Stimulated activated naive CD4-positive, alpha-beta T cell treated with Interleukin-2 at 50 U/mL for 16 hours (primary cell): ENCODE measurements at places on chromosomes 7 and 10.

DNA sequence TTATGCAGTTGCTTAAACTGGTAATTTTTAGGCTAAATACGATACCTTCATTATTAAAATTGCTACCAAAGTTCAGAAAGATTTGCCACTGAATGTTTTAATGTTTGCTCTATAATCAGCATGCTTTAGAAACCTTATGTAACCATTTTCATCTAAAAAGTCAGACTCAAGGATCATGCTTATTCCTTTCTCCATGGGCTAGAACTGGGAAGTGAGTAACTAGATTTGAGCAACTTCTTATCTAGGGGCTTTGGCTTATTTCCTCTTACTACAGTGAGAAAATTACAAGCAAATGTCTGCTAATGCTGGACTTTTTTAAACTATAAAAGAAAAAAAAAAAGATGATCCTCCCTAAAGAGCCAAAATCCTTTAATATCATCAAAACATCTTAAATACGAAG lies 215.9 kb downstream of the CRPPA start:
- DNase-seq, result no peak

- no peak for DNase-seq
Observed at GRCh38 chr7:139079861-139080260, 29.7 kb downstream of the ZC3HAV1 start.

DNA sequence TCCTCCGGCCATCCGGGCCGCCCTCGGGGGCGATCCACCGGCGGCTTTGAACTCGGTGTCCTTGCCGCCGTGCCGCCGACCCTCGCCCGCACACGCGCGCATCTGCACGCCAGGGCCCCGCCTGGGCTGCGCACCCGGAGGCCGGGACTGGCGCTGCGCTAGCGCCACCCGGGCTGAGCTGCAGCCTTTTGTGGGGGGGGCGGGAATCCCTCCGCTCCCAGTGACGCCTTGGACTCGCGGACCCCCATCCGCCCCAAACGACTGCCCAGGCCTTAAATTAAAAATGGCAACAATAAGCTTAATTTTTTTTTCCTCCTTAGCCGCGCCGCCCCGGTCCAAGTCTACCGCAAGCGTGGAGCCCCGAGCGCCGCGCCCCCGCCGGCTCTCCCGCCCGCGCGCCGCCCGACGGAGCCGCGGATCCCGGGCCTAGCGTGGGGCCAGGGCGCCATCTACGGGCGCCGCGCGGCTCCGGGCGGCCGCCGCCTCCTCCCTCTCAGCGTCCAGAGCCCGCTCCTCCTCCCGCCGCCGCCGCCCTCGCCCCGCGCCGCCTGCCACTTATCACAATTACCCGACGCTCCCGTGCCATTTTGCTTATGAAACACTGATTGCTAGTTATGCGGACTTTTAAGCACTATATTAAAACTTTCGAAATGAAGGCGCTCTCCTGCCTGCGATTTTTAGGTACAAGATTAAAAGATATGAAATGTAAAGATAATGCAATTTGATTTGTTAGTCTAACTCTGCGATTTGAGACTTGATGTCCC lies 7.5 kb upstream of the EBF3 start:
- DNase-seq, result no peak

DNA sequence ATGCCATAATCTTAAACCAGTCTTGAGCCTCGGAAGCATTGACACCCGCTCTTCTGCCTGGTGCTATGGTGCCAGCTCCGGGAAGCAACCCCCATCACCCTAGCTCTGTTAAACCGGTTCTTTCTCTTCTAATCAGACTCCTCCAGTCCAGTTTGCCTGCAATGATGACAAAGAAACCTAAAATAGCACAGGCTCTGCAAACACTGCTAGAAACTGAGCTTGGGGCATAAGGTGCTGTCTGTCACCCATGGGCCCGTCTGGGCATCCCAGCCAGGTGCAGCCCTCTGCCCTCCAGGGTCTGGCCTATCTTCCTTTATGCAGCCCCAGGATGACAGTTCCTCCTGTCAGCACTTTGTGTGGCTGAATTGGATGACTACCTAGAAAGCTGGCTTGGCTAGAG lies 14.2 kb upstream of the CAMK2G start:
- no peak for DNase-seq

GRCh38 chr7:46233585-46234329 lies 312.7 kb upstream of the IGFBP3 start:
- DNase-seq, result no peak

- no peak for DNase-seq
Observed at GRCh38 chr10:1613511-1613910, 123.8 kb downstream of the ADARB2 start.
